Ovary (tissue), 10 donors: ENCODE measurements at places on chromosomes 4 and X. TPM values are rescaled to one million over a fixed set of nuclear protein-coding genes. Genes with fewer than 3 reads are reported as not detected.

DNA sequence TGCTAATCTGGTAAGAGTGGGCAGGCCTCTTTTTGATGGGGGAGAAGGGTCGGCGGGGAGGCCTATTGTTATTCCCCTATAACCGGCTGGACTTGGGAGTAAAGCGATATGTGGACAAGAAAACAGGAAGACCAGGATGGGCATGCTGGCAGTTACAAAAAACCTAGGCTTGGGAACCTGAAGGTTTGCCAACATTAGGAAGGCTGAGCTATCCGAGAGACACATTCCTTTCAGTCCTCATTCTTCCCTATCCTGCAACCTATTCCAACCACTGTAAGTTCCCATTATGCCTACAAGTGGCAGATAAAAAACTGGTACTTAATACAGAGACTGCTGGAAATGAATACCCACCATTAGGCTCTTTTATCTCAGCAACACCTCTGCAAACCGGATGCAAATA is 32.4 kb upstream of the CT47C1 start:
- DNase-seq = no peak

Gene NSG1
- polyA plus RNA-seq = 38.3 TPM

DNA sequence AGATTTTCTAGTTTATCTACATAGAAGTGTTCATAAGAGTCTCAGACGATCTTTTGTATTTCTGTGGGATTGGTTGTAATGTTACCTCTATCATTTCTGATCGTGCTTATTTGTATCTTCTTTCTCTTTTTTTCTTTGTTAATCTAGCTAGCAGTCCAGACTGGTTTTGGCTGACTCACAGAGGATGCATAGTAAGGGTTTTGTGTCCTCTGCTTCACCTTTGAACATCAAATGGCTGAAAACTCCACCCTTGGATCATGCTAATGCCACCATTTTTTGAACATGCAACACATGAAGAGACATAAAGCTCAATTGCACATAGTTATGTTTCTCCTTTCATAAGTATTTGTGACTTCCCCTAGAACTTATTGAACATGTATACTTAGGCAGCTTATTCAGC is 22.8 kb downstream of the TMPRSS11A start:
- DNase-seq = no peak

- no peak for DNase-seq
These were observed 137.7 kb downstream of the GPR143 start for GRCh38 chrX:9627922-9628321.

DNA sequence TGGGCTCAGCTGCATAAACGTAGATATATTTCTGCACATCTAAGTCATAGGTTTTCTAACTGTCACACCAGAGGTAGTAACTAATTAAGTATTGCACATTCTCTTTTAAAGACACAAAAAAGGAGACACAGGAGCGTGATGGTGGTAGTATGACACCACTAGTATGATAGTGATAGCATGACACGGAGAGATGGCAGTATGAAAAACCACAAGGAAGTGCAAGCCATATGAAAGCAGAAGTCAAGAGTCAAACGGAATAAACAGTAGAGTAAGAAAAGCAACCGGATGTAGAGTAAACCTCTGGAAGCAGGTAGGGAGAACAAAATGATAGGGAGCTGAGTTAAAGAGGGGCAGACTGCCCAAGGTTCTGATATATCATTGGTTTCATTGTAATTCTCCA is 382.2 kb upstream of the INTU start:
- DNase-seq = no peak

DNA sequence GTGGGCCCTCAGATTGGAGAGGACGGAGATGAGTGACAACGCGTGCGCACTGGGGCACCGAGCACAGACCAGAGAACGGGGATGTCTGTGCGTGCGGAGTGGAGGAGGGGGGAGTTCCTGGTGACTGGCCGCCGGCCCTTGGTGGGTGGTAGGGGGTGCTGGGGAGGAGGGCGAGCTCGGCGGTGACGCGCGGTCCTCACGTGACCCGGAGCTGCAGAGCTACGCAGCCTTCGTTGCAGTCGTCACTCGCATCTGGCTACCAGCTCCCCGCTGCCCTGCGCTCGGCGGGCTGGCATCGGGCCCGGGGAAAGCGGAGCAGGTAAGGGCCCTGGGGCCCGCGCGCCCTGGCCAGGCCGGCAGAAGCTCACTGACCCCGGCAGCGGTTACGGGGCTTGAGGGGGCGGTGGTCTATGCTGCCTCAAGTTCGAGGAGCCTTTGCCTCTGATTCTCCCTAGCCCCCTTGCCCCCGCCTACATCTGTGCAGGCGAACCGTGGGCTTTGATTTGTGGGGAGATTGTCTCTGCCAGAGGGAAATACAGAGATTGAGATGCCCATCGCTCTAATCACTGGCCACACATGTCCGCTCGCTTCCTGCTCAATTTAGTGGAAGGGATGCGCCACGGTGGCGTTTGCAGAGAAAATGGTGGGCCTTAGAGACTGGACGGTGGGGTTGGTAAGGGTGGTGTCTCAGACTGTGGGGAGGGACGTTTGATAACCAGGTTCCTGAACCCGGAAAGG is at the start of gene ARMCX4:
Gene ARMCX4, plus strand, starts transcription at position 245 of the 738 bp plus-strand sequence. CDS start 3,134 bp downstream, outside the sequence.
- DNase-seq = peak; percentile 85

DNA sequence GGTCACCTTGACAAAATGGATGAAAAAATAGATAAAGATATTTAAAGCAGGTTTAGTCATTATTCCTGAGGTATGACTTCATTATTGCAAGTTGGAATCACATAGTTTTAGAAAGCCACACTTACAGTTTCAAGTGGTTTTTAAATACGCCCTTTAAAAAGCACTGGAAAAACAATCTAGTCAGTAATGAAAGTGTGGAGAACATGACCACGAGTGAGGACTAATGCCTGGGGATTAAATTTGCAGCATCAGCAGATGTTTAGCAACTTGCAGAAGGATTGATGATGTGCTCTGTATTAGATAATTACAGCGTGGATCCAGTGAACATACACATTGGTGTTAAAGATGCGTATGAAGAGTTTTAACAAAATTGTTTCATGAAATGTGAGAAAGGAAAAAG is 5.9 kb downstream of the SPARCL1 start:
- DNase-seq = no peak

GRCh38 chrX:16022580-16023200 is 100.7 kb upstream of the GRPR start:
- DNase-seq = no peak

- no peak for DNase-seq
These were observed 31.5 kb downstream of the KLHL8 start for GRCh38 chr4:87188932-87189331.

DNA sequence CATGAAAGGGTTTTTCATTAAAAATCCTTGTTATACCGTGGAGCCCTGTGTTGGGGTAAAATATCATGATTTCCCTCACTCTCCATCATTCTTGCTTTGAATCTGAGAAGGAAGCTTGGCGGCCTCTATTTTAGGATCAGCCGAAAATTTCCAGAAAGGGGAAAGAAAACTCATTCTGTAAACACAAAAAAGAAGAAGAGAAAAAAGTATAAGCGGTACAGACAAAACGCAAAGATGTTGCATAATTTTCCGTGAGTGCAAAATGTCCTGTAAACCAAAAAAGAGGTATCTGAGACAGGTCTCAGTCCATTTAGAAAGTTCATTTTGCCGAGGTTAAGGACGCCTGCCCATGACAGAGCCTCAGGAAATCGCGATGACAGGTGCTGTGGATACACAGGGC is 5.3 kb downstream of the CSF2RA start:
- DNase-seq = no peak

- DNase-seq = no peak
These were observed 105.4 kb downstream of the TMEM144 start for GRCh38 chr4:158315706-158316105.

DNA sequence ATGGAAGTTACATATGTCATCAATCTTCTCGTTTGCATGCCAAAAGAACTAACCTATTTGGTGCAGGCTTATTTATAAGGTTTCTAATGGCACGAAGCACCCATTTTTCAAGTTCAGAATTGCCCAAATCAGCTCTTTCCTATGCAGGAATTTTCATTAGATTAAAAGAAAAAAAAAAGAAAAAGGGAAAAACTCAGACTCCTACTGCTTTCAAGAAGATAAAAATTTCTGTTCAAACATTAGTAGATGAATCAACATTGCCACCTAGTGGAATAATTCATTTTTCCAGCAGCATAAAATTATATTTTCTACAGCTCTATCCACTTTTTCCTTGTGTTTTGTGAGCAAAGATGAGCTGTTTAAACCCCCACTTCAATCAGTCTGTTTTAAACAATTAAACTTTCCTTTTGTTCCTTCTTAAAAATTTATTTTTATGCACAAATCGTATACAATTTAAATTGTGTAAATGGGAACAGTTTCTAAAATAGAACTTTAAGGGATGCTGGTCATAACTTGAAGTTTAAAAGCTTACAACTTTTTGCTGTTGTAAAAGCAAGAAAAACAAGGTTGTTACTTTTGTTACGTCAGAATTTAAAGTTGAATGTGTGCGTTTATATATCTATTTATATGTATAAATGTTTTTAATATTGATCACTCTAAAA is 309.9 kb downstream of the ARAP2 start:
- DNase-seq = no peak

DNA sequence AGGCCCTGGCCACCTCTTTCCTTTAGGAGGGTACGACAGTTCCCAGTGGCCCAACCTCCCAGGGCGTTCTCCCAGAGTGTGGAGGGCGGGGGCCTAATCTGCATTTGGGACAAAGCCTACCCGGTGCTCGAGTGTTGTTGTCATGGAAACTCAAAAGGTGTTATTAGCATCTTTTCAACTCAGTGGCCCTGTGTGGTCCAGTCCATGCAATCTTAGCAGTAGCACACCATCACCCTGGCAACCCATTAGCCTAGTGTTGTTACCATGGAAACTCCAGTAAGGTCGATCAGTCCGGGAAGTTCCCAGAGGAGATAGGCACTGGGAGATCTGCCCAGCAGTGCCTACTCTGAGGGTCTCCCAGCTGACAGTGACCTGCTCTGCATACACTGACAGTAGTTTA is 20.2 kb downstream of the APLN start:
- DNase-seq = no peak

DNA sequence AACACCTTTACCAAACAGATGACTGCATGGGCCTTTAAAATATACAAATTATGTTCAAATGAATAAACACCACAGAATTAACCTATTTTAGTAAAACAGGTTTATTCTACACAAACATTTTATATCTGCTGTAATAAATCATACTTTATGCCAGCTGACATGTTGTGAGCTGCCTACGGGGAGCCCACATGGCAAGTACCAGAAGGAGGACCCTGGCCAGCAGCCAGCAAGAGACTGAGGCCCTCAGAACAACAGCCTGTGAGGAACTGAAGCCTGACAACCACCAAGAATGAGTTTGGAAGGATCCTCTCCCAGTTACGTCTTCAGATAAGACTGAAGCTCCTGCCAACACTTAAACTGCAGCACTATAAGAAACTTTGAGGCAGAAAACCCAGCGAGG is 377.0 kb downstream of the PDGFC start:
- no peak for DNase-seq

DNA sequence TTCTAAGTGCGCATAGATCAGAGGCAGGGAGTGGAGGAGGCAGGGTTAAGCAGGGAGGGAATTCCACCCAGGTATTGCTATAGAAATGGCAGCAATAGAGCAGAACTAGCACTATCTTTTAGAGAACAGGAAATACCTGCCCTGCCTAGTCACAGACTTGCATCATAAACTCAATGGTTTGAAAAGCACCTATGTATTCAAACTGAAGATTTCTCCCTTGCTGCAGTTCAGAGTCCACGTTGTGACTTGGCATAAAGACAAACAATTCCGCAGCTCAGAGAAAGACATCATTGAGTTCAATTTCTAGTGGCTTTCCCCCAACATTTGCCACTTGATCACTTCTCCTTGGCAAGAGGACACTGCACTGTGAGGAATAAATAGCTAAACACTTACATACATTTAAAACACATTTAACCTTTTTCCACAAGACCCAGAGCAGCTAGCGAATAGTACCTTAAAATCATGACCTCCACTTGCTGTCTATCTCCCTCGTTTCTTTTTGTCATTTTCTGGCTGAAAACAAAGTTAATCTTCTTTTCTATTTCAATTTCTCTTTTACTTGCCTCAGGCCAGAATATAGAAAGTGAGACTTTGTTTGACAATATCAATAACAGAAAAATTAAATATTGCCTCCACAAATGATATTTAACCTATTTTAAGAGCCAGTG is 42.4 kb downstream of the SLC7A11 start:
- DNase-seq = no peak

Gene CLCN5
- 7.3 TPM for polyA plus RNA-seq

DNA sequence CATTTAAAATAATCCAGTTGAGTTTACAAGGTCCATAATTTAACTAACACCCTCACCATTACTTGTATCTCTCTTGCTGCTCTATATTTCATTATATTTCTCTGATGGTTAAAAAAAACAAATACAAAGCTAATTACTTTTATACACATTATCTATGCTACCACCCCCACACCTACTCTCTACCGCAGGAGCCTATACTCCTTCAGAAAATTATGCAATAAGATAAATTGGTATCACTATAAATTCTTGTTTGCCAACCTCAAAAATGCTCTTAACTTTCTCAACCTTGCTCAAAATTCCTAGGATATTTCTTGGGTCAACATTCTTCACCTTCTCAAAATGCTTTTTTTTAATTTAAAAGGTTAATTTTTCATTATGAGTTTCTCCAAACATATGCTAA is 282.7 kb downstream of the KCTD8 start:
- no peak for DNase-seq
